GM12892 (cell line): ENCODE measurements at places on chromosomes 3 and 15.

DNA sequence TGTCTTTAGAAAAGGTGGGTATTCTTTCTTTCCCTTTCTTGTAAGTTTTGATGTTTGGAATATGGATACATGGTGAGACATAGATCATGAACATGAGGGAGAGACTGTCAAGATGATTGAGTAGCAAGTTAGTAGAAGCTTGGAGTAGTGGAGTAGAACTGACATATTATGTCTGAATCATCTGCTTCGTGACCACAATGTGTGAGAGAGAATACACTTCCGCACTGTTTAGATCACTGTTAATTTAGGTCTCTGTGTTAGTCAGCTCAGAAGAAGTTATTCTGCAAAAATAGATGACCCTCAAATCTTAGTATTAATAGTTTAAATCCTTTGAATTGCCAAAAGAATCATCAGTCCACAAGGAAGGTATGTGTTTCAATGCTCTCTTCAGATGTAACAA is 151.0 kb downstream of the OXSM start:
- DNase-seq, result no peak

DNA sequence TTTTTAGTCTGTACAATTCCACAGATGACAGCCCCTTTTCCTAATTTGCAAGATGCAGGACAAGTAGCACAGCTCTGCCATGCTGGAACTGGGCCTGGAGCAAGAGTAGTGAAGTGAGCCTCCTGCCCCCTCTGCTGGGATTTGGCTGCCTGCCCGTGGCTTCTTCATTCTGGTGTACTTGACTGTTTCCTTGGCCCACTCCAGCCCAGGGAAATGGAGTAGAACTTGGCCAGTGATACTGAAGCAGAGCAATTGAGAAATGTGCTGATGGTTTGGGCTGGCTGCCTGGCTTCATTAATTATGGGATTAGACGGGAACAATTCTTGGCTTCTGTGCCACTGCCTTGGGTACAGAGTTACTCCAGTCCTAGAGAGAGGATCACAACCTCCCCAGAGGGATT is 2.8 kb downstream of the GPD1L start:
- DNase-seq, result no peak

- DNase-seq, result no peak
Measured at GRCh38 chr3:173599673-173600072, 202.1 kb downstream of the NLGN1 start.

- no peak for DNase-seq
Measured at GRCh38 chr3:73580343-73580742, 44.4 kb downstream of the PDZRN3 start.

- DNase-seq, result no peak
Measured at GRCh38 chr15:96924570-96924969, 594.1 kb downstream of the NR2F2 start.

GRCh38 chr15:57440167-57440566 is 63.9 kb downstream of the CGNL1 start:
- no peak for DNase-seq

GRCh38 chr3:26623419-26624208 is 1.0 kb downstream of the LRRC3B start:
- DNase-seq, result peak; percentile 1

DNA sequence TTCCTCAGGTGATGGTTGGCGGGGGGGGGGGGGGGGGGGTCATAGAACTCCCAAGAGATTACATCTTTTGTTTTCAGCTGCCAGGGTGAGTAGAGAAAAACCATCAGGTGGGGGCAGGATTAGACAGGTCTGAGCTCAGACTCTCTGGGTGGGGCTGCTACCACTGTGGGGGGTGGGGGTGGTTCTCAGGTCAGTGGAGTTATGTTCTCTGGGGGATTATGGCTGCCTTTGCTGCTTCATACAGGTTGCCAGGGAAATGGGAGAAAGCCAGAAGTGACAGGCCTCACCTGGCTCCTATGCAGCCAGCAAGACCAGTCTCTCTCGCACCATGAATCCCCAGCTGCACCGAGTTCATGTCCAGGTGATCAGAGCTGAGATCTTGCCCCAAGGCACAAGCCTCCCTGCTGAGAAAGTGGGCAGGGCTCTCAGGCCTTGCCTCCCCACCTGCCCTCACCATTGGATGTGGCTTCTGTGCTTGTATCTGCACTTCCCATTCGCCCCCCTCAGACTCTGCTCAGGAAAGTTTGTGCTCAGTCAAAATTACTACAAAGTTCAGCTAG is 828.1 kb downstream of the MCTP2 start:
- DNase-seq, result no peak

- no peak for DNase-seq
Measured at GRCh38 chr3:933326-933725, 159.5 kb upstream of the CNTN6 start.

DNA sequence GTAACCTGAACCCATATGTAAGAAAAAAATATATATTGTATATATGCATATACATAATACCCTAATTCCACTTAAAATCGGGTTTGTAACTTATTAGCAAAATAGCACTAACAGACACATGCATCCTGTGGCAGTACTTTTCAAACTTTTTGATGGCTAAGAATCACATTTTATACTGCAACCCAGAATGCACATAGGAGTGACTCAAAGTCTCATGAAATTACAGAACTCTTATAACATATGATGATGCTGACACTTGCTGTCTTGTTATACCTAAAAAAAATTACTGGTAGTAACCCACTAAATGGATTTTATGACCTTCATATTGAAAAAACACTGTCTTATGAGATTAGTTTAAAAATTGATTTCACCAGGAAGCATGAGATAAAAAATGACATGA is 152.4 kb upstream of the FRMD4B start:
- no peak for DNase-seq

DNA sequence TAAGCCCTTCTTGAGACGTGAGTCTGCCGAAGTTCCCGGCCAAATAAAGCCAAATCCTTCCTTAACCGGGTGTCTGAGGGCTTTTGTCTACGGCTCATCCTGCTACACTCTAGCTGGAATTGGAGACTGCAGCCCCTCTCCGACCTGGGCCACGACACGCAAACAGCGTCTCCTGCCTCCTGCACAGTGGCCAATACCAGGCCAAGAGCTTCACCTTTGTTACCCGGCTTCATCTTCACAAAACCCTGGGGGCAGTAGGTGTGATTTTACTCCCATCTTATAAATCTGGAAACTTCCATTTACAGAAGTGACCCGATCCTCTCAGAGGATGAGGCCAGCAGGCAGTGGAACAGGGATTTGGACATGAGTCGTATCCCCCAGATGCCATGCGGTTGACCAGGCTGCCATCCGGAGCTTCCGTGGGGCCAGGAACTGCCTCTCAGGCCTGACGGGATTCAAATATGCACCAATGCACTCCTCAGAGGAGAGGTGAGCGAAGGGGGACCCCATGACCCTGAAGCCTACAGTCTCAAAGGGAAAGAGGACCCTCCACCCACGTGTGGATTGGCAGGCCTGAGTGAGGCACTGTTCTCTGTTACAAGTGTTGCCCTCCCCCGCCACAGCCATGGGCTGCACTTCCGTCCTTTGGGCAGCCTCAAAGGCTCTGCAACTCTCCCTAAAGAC is 53.2 kb upstream of the KLF13 start:
- no peak for DNase-seq

- DNase-seq, result no peak
Measured at GRCh38 chr15:95929232-95929846, 401.2 kb upstream of the NR2F2 start.

- DNase-seq, result no peak
Measured at GRCh38 chr3:130737622-130738021, 9.0 kb downstream of the PIK3R4 start.

GRCh38 chr3:10426346-10427220 is 78.8 kb downstream of the ATP2B2 start:
- no peak for DNase-seq

- DNase-seq, result no peak
Measured at GRCh38 chr3:133209871-133210550, 171.8 kb downstream of the TMEM108 start.

- no peak for DNase-seq
Measured at GRCh38 chr15:67048281-67049279, 16.8 kb upstream of the SMAD3 start.

GRCh38 chr3:194422188-194422587 is 23.1 kb upstream of the GP5 start:
- no peak for DNase-seq

DNA sequence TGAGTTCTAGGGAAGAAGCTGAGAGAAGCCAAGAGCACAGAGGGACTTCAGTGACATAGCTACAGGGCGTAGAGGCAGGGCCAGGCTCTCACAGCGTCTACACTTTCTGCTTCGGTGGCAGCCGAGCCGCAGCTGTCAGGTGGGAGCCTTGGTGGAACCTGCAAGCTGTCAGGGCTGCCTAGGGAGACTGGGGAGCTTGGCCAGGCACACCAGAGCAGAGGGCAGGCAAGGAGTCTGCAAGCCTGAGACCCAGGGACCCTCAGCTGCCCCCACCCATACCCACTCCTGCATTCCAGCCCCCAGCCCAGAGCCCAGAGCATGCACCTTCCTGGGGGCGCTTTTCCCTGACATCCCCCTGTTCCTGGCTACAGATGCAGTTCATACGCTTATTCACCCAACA is 13.4 kb upstream of the KLF15 start:
- DNase-seq, result no peak

DNA sequence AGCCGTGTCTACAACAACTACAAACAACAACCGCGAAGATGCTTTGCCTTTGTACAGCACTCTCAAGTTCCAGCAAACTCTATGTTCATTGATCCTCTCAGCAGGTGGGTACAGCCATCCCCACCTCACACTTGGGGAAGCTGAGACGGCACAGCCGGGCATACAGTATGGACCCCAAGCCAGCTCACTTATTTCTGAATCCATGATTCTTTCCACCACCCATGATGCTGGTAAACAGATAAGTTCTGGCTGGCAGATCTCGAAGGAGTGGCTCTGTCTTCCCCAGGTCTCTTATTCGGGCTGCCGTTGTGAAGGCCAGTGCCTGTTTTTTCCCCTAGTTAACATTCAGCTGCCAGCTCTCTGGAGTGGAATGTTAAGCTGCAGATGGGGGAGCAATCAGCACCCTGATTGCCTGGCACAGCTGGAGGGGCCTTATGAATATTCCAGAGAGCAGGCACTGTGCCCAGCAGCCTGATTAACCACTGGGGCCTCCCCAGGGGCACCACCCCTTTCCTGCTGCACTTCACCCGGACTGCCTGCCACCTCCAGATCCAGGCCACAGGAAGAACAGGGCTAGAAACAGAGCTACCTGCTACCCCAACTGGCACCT is 73.2 kb downstream of the CORO2B start:
- DNase-seq, result no peak

GRCh38 chr3:102192575-102192974 is 242.2 kb upstream of the ZPLD1 start:
- DNase-seq, result no peak

DNA sequence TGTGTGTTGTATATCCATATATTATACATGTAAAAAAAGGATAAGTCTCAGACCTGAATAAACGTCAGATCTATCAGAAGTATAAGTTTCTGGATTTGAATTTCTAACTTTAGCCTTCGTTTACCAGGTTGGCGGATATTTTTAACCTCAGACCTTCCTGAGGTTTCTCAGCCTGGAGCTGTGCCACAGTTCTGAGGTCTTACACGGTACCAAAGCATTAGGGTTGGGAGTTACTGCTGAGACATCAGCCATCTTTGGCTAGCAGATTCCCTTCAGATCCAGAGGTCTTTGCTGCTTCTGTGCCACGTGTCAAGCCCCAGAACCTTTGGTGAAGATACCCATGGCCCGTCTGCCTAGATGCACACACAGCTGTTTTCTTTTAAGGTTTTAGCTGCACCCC is 84.7 kb downstream of the PPP2R3A start:
- DNase-seq, result no peak

DNA sequence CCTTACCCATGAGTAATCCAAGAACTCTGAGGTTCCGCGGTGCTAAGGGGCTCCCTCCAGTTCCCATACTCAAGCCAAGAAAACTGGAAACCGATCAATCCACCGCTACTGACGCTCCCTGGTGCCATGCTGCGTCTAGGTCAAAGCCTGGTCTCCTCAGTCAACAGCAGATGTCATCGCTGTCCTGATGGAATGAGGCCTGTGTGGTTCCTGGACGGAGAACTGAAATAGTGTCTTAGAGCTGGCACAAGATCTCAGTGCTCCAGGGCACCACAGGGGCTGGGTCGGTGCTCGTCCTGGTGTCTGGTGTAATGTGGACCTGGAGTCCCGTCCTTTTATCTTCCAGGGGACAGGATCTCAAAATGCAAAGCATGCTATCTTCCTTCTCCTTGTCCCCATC is 373.9 kb upstream of the CFAP20DC start:
- DNase-seq, result no peak

GRCh38 chr15:91936927-91937326 is 83.4 kb downstream of the SLCO3A1 start:
- DNase-seq, result no peak

- no peak for DNase-seq
Measured at GRCh38 chr3:51673181-51673801, 2.2 kb downstream of the TEX264 start.

- no peak for DNase-seq
Measured at GRCh38 chr3:37338500-37338899, 164.1 kb upstream of the LRRFIP2 start.

DNA sequence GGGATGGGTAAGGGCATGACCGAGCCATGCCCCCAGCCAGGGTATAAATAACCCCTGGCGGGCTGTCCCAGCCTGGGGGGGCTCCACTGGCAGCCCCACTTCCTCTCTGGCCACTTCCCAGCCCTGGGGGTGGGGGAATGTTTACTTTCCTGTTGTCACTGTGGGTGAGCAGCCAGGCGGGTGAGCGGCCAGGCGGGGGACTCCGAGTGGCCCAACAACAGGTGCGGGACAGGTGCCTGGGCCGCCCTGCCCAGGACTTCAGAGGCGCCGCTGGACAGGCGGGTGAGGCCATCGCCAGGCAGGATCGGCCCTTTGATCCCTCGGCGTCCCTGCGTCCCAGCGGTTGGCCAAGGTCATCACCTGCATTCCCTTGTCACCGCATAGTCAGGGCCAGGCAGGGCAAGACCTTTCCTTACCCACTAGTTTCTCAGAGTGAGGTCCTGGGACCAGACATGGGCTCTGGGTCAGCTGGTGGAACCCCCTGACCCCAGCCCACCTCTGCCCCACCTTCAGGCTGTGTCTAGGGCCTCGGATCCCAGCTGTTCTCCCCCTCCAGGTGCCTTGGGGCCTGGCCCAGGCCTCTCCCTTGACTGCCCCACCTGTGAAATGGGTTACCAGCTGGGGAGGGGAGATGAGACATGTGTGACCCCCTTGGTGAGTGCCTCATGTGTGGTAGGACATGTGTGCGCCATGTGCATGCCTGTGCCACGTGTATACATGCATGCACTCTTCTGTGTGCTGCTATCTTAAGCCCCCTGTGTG is 16.6 kb downstream of the SEMA3F start:
- DNase-seq, result no peak

DNA sequence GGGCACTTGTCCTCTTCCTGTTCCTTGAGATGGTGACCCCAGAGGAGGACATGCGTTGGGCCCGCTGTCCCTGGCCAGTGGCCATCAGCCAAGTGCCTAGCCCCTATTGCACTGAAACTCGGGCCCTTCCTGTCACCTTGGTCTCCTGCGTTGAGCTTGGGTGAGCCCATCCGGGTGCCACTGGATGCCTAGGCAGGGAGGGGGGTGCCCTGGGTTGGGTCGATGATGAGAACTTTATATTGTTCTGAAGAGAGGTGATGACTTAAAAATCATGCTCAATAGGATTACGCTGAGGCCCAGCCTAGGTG is 221.8 kb downstream of the SNRPN start:
- DNase-seq, result peak; percentile 2

- DNase-seq, result no peak
Measured at GRCh38 chr3:13788522-13789424, 91.1 kb downstream of the WNT7A start.
